Activated naive CD4-positive, alpha-beta T cell treated with anti-CD3 and anti-CD28 coated beads for 36 hours (primary cell): ENCODE measurements at places on chromosomes 11 and 22.
A peak's percentile ranks its signal among the peaks of the same experiment; 100 is the strongest.

DNA sequence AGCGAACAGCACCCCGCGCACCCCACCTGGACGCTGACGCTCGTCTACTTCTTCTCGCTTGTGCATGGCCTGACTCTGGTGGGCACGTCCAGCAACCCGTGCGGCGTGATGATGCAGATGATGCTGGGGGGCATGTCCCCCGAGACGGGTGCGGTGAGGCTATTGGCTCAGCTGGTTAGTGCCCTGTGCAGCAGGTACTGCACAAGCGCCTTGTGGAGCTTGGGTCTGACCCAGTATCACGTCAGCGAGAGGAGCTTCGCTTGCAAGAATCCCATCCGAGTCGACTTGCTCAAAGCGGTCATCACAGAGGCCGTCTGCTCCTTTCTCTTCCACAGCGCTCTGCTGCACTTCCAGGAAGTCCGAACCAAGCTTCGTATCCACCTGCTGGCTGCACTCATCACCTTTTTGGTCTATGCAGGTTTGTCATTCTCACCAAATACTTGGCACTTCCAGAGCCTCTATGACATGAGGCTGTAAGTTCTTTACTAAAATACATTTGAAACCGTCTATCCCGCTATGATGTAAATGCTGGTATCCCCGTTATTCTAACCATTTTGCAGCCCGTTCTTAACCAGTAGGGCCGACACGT lies 535 bp downstream of the AQP11 start:
- no peak overlapping the region for H3K27ac ChIP-seq
- peaks cover 12% of the 10 kb centered on the region for H3K4me1 ChIP-seq
- no peaks in the 10 kb centered on the region for H3K27me3 ChIP-seq

GRCh38 chr11:111718436-111718835 lies 47.8 kb downstream of the PPP2R1B start:
- no peaks in the 10 kb centered on the region for H3K27me3 ChIP-seq
- H3K4me1 ChIP-seq: no peaks in the 10 kb centered on the region
- H3K4me3 ChIP-seq: no peak overlapping the region
- H3K36me3 ChIP-seq: peaks cover 16% of the 10 kb centered on the region

GRCh38 chr11:117231842-117232091 lies at the start of gene PCSK7:
Gene PCSK7, minus strand, starts transcription at chr11:117232073. Its CDS starts 2,229 bp downstream, at chr11:117229844.
- H3K27ac ChIP-seq: peak within 1 kb of the TSS; percentile 99
- peak within 1 kb of the TSS; percentile 99 for H3K4me3 ChIP-seq
- H3K36me3 ChIP-seq: peaks cover 29% of the 10 kb centered on the region
- no peaks in the 10 kb centered on the region for H3K27me3 ChIP-seq
- peaks cover 38% of the 10 kb centered on the region for H3K4me1 ChIP-seq

- peak overlapping the region; percentile 32 for H3K27ac ChIP-seq
- no peaks in the 10 kb centered on the region for H3K27me3 ChIP-seq
- peaks cover 57% of the 10 kb centered on the region for H3K36me3 ChIP-seq
- peaks cover 56% of the 10 kb centered on the region for H3K4me1 ChIP-seq
- no peak for DNase-seq
Observed at GRCh38 chr22:28795932-28796856, 4.2 kb downstream of the XBP1 start.

DNA sequence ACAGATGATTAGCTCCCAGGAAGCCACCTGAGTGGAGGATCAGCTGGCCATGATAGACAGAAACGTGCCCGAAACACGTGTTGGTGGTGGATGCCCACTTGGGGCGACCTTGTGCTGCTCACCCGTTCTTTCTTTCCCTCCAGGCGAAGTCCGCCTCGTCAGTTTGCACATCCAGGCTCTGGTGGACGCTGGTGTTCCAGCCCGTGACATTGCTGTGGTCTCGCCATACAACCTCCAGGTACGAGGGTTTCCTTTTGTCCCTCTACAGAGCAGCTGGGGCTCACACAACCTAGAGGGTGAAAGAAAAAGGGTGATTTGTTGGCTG lies 30.6 kb downstream of the IGHMBP2 start:
- no peaks in the 10 kb centered on the region for H3K27me3 ChIP-seq
- H3K36me3 ChIP-seq: peaks cover 29% of the 10 kb centered on the region
- H3K4me1 ChIP-seq: no peaks in the 10 kb centered on the region
- no peak overlapping the region for H3K27ac ChIP-seq
- H3K4me3 ChIP-seq: no peak overlapping the region

DNA sequence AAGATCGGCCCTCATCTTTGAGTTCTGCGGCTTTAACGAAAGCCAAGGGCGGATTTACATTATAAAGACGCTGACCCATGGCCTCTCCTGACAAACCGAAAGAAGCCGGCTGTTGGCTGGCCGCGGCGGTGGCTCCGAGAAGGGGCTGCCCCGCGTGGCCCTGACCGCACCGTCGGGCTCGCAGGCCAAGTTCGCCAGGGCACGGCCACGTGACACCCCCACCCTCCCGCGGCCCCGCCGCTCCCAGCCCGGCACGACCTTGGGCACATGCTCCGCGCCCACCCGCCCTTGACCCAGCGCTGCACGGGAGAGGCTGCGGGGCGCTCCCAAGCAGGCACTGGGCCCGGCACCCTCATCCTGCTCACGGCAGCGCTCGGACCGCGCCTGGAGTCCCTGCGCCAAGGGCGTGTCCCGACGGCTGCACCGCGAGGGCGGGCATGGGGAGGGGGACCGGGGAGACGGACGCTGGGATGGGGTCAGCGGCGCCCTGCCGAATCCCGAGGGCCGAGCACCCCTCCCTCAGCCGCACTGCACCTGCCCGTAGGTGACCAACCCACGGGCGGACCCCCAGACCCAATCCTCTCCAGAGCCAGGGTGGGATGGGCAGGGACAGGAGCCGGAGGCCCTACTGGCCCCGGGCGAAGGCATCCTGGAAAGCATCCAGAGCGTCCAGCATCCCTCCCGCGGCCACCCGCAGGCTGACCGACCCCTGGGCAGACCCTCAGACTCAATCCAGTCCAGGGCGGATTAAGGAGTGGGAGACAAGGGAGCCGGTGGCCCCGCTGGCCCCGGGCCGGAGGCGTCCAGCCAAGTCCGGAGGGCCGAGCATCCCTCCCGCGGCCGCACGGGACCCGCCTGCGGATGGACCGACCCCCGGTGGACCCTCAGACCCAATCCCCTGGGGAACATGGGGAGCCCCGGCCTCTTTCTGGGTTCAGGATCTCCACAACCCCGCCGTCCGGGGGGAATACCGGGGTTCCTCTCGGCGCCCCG lies 759 bp downstream of the CPT1A start:
- no peak overlapping the region for H3K27ac ChIP-seq
- peaks cover 44% of the 10 kb centered on the region for H3K4me1 ChIP-seq
- DNase-seq: peak; percentile 25
- H3K36me3 ChIP-seq: no peaks in the 10 kb centered on the region
- peak overlapping the region; percentile 77 for H3K4me3 ChIP-seq
- H3K27me3 ChIP-seq: no peaks in the 10 kb centered on the region

GRCh38 chr11:46679241-46680163 lies 20.9 kb downstream of the ARHGAP1 start:
- peaks cover 15% of the 10 kb centered on the region for H3K36me3 ChIP-seq
- H3K4me1 ChIP-seq: peaks cover 26% of the 10 kb centered on the region
- no peak for DNase-seq
- H3K27ac ChIP-seq: no peak overlapping the region

DNA sequence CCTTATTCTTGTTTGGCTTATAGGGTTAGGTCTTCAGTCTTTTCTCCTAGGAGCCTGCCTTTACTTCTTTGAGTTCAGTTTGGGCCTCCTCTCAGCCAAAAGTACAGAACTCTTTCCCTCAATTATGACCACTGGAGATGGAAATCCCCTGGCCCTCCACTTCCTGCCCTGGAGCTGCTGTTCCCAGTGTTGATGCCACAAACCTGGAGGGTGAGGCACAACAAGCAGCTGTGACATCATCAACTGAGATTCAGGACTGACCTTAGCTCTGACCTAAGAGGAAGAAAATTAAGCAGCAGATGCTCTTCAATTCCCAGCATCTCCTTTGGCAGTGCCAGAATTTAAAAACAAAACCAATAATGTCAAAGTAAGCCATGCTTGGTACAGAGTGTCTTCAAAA lies 3.0 kb downstream of the ABTB2 start:
- peaks cover 20% of the 10 kb centered on the region for H3K4me1 ChIP-seq
- H3K27ac ChIP-seq: no peak overlapping the region

DNA sequence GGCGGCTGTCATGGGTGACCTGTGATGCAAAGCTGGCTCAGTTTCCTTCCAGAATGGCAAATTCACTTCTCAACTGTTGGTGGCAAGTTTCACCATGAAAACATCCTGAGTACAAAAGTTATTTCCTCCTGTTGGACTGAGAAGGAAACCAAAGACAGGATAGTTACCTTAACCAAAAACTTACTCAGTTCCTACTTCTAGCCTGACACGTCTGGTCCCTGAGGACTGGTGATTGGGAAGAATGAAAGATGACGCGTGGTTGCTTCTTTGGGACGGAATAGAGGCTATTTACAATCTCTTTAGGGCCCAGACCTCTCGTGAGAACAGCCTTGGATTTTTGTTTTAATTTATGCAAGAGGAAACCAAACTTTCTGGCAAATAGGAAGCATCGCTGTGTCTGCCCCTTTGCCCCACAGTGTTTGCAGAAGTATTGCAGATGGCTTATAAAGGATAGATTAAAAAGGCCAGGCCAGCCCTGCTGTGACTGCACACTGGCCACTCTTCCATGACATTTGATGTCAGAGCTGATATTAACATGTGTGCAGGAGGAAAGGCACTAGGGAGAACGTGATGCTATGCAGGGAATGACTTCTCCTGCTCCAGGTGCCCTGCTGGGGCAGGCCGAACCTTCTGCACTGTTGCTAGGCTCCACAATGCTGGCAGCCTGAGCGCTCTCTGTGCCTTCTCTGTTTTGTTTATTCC lies 7.6 kb downstream of the VPS26B start:
- no peak for DNase-seq
- H3K27me3 ChIP-seq: no peaks in the 10 kb centered on the region
- H3K36me3 ChIP-seq: peaks cover 3% of the 10 kb centered on the region
- H3K27ac ChIP-seq: no peak overlapping the region

- H3K36me3 ChIP-seq: no peaks in the 10 kb centered on the region
- H3K4me3 ChIP-seq: no peak overlapping the region
- H3K27ac ChIP-seq: no peak overlapping the region
- H3K4me1 ChIP-seq: no peaks in the 10 kb centered on the region
- H3K27me3 ChIP-seq: peaks cover 3% of the 10 kb centered on the region
Observed at GRCh38 chr11:4960877-4961276, 5.4 kb upstream of the OR51A2 start.

- peaks cover 3% of the 10 kb centered on the region for H3K27me3 ChIP-seq
- DNase-seq: no peak
- no peaks in the 10 kb centered on the region for H3K4me1 ChIP-seq
- H3K4me3 ChIP-seq: no peak overlapping the region
- no peaks in the 10 kb centered on the region for H3K36me3 ChIP-seq
- H3K27ac ChIP-seq: no peak overlapping the region
Observed at GRCh38 chr11:15223318-15223717, 108.6 kb downstream of the INSC start.

- no peak overlapping the region for H3K4me3 ChIP-seq
- H3K4me1 ChIP-seq: peaks cover 52% of the 10 kb centered on the region
- DNase-seq: no peak
- H3K27ac ChIP-seq: no peak overlapping the region
Observed at GRCh38 chr11:107836851-107837250, 21.7 kb downstream of the SLC35F2 start.

DNA sequence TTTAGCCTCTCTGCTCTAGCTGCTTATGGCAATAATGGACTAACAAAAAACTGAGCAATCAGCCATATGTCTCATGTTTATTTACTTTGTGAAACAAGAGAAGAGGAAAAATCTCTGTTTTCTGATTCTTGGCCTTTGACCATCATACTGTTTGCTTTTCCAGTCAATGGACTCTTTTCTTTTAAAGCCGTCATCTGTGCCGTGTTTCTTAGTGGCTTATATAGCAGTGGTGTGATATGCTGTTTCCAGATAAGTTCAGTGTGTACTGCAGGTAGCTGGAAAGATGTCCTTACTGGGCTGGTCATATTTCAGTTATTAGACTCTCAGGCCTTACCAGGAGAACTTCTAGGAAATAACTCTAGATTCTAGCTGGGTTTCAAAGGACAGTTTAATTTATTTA lies 33.6 kb upstream of the TECTA start:
- no peaks in the 10 kb centered on the region for H3K27me3 ChIP-seq
- no peak for DNase-seq
- H3K4me1 ChIP-seq: no peaks in the 10 kb centered on the region
- H3K27ac ChIP-seq: no peak overlapping the region
- H3K4me3 ChIP-seq: no peak overlapping the region
- peaks cover 32% of the 10 kb centered on the region for H3K36me3 ChIP-seq
